ENCODE measurements at places on chromosomes 16 and 17.

DNA sequence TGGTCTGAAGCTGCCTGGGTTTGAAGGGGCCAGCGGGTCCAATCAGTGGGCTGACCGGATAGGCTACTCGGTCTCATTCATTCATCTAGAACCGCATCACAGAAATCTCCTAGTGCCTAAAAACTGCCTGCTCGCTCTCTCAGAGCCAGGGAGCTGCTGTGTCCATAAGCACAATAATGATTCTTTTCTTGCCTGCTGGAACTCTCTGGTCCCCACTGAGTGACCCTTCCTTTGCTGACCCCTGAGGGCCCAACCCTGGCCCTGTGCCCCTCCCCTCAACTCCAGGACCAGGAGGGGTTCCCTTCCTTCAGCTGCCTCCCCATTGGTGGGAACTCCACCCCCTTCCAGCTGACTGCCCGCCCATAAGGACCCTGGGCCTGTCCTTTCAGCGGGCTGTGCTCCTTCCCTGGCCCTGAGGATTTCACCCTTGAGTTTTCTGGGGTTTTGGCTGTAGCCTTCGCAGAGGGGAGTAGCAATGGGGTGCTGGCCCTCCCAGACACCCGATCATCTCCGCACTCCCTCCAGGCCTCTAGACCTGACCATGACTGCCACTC, 39.5 kb upstream of the DNAH9 start:
- no peak for DNase-seq

GRCh38 chr17:82710499-82711232, 5.8 kb upstream of the FN3KRP start:
- DNase-seq, result no peak

DNA sequence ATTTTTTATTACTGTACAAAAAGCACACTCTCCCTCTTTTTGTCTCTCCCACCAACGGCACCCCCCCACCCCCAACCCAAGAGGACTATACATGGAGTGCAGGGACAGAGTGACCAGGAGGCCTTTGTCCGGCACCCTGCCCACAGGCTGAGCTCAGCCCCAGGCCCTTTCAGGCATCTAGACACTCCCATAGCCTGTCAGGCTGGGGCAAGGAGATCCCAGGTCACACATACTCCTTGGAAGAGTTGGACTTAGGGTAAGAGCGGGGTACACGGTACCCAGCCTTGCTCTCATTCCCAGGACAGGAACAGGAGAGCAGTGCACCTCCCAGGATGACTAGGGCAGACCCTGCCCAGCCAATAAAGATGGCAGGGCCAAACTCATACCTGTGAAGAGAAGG, 2.1 kb downstream of the CLDN7 start:
- DNase-seq, result no peak

- no peak for DNase-seq
These were observed 5.7 kb upstream of the NME1 start for GRCh38 chr17:51147650-51148049.

- peak; percentile 79 for DNase-seq
These were observed at the start of gene SMURF2 for GRCh38 chr17:64661976-64662773. Gene SMURF2, minus strand, starts transcription at chr17:64662307. Its CDS starts 427 bp downstream, at chr17:64661880.

DNA sequence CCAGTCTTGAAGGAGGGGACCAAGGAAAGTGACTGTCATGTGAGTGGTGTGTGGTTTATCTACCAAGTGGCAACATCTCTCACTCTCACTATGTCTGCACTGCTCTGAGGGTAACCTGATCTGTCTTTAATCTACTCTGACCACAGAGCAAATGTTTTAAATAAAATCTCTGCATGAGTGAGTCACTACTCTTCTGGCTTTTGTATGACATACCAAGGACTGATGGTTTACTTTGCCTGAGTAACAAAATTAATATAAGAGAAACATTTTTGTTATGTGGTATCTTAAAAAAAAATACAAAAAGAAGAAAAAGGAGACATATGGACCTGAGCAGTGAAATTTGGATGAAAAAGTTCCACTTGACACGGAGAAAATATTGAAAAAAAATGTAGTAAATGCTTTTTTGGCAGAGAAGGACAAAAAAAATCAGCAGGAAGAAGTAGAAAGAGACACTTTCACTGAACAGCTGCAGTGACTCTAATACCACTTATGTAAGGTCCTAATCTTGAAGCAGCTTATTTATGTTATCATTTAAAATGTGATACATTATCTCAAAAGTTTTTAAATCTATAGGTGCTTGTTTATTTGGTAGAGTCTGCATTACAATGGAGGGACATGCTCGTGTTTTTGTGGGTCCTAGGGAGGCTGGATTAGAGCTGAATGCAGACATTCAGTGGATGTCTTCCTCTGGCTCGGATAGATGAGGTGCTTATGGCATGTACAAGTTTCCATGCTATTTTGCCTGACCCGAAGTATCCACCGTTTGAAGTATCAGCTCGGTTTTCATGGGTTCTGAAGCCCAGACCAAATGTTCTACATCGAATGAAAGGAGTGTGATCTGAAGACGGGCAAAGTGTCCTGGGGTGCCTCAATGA, 240.7 kb downstream of the MAP2K6 start:
- no peak for DNase-seq

DNA sequence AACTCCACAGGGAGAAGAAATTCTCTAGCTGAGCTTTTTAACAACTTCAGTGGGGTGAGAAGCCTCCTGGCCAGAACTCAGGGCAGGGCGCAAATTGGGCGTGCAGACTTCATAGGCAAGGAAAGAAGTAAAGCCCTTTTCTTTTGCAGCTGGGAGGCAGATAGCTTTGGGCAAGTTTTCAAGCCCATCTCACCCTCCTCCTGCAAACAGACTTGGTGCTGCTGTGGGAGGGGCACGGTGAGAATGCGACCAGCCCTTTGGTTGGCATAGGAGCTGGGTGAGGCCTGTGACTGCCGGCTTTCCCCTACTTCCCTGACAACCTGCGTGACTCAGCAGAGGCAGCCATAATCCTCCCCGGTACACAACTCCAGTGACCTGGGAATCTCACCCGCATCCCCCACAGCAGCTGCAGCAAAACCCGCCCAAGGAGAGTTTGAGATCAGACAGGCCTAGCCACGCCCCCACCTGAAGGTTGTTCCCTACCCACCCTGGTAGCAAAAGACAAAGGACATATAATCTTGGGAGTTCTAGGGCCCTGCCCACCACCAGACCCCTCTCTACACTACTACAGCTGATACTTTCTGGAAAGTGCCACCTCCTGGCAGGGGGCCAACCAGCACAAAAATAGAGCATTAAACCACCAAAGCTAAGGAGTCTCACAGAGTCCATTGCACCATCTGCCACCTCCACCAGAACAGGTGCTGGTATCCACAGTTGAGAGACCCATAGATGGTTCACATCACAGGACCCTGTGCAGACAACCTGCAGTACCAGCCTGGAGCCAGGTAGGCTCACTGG, 195.5 kb upstream of the CCL2 start:
- DNase-seq, result no peak

DNA sequence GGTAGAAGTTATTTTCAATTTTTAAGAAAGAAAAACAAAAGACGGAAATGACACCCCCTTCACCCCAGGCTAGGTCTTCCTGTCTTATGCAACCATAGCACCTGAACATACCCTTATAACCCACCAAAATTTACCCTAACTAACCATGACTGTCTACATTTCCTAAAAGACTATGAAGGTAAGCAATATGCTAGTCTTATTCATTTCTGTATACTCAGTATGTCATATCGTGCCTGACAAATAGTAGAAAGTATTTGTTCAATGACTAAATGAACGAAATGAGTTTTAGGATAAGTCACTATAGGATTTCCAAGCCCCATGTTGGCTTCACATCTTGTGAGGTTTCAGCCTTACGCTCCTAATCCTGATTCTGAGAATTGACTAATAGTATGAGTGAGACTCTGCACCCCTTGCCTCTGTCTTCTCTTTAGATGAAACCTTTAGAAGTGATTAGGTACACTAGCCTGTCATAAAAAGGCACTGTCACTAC, 6.5 kb downstream of the ADAT1 start:
- DNase-seq, result no peak

- DNase-seq, result no peak
These were observed 3.0 kb downstream of the KARS1 start for GRCh38 chr16:75644240-75645012.

DNA sequence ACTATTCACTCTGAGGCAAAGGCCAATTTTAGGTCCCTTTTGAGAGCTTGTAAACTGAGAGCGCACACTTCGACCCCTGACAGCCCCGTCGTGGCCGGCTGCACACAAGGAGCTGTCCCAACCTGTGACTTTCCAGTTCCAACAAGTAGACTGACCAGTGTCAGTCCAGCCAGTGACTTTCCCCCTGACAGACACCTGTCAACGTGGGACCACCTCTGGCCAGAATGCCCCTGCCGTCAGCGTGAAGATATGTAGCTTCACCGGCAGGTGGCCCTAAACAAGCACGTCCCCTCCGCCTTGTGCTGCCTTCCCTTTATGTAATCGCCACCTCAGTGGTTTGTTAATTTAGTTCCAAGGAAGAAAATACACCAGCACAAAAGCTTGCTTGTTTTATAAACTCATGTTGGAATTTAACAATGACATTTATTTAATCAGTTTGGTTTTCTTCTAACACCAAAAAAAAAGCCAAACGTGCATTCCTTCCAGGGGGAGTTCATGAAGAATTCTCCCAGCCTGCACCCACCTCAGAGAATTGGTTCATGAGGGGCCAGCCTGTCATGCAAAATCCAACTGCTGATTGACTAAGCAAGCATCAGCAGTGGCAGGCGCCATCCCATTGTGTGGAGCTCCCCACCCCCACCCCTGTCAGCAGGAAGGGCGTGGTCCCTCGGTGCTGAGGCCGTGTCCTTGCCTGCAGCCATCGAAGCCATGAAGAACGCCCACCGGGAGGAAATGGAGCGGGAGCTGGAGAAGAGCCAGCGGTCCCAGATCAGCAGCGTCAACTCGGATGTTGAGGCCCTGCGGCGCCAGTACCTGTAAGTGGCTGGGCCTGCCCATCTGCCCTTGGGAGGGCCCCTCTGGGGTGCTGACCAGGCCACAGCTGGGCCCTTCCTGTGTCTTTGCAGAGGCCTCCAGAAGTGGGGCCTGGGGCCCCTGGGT, 33.9 kb downstream of the PLD6 start:
- DNase-seq, result no peak

- DNase-seq, result no peak
These were observed 210.7 kb downstream of the STX8 start for GRCh38 chr17:9364837-9365430.

DNA sequence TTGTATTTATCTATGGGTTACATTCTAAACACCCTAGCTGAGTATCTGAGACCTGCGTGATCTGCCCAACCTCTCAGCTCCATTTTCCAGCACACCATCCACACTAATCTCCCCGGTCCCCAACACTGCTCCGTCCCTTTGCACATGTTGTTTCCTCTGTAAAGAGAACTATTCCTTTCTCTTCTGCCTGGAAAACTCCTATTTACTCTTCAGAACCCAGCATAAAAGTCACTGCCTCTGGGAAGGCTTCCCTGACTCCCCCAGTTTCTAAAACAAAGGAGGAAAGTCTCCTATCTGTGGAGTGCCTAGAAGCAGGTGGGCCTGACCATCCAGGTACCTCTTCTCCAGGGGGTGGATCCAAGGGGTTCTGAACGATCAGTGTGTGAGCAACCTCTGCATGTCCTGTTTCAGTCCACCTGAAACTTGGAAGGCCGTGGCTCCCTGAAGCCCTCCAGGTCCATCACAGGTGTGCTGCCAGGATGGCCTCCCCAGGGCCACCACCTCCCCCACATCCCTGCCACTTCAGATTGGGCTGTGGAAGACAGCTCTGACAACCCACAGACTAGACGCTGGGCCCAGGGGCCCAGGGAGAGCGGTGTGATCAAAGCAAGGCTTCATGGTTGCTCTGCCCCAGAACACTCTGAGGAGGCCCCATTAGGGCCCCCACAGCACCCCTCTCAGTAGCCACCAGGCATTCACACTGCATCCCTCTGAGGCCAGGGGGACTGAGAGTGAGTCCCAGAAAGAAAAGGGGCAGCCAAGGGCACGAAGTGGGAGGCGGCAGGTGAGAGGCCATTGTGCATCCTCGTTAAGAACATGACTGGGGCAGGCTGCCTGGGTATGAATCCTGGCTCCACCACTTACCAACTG, 20.3 kb downstream of the MPP3 start:
- no peak for DNase-seq

GRCh38 chr16:10828851-10829366, 10.3 kb upstream of the TVP23A start:
- peak; percentile 54 for DNase-seq

DNA sequence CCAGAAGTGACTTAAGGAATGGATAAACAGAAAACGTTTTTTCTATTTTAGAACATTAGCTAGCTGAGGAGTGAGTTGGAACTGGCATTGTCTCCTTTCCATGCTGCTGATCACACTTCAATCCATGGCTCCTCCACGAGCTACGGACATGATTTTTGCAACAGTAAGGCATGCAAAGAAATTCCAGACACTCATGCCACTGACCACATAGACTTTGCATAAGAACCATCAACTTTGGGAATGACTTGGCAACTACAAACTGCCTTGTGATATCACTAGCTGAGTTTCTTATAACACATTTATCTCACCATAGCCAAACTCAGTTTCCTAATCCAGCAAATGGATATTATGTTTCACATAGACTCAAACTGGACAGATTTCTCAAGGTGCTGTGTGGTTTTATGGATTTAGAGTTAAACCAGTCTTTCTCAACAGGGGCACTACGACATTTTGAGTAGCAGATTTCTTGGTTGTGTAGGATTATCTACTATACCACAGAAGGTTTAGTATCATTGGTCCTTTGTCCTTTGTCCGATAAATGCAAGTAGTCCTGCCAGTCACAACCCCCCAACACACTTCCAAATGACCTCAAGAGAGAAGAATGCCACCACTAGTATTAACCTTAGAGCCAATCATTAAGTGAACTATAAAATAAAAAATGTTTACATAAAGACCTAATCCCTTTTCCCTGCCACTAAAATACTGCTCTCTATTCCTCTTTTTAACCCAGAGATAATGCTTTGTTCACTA, 48.3 kb upstream of the C17orf78 start:
- DNase-seq, result no peak

- DNase-seq, result peak; percentile 37
These were observed 50.8 kb downstream of the TOM1L2 start for GRCh38 chr17:17921192-17922069.

- DNase-seq, result no peak
These were observed 85.5 kb downstream of the RMI2 start for GRCh38 chr16:11430601-11431317.

GRCh38 chr17:74369665-74370490, 2.6 kb downstream of the GPR142 start:
- DNase-seq, result no peak

DNA sequence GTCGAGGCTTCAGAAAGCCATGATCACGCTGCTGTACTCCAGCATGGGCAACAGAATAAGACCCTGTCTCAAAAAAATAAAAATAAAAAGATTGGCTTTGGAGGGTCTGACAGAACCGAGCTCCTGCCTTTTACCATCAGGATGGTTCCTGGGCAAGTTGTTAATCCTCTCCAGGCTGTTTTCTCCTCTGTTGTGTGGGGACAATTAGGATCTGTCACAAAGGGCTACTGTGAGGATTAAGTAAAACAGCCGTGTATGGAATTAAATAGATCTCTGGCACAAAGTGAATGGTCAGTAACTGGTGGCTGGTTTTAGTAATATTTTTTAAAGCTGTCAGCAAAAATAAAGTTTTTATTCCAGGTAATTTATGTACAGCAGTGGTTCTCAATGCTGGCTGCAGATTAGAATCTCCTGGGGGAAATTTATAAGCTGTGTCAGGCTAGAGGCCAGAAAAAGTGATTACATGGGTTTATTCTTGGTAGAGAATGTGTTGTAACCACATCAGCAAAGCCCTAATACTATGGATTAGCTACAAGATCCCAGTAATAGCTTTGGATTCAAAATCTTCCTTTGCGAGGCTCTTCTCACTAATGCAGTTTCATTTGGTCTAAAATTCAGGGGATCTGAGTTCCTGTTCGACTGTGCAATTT, 47.2 kb downstream of the GPRC5B start:
- no peak for DNase-seq

GRCh38 chr16:12818326-12818725, 14.6 kb upstream of the CPPED1 start:
- no peak for DNase-seq

Measured in posterior cingulate gyrus (tissue), 11 donors.